ENCODE measurements at places on chromosomes 12 and 14.

DNA sequence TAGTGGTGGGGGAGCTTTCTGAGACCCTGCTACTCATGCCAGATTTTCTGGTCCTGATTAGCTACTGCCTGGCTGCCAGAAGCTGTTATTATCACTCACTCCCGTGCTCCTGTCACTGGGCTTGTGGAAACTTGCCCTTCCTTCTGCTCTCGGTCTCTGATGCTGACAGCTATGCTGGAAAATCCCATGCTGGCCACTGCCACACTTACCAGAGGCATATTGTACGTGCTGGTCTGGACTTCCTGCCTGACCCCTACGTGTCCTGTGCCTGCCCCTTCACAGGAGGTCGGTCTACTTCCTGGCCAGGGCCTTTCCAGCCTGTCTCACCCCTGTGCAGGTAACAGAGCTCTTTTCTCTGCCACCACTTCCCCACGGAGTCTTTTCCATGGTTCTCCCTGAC lies 149.4 kb upstream of the PLEKHG7 start:
- DNase-seq, result no peak

DNA sequence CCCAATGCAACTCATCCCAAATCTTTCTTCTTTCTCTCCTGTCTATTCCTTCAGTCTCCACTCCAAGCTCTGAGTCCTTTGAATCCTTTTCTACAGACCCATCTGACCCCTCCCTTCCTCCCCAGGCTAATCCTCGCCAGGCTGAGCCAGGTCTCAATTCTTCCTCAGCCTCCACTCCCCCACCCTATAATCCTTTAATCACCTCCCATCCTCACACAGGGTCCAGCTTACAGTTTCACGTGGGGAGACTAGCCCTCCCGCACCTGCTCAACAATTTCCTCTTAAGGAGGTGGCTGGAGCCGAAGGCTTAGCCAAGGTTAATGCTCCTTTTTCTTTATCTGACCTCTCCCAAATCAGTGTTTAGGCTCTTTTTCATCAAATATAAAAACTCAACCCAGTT lies 63.8 kb downstream of the MOK start:
- DNase-seq, result no peak

DNA sequence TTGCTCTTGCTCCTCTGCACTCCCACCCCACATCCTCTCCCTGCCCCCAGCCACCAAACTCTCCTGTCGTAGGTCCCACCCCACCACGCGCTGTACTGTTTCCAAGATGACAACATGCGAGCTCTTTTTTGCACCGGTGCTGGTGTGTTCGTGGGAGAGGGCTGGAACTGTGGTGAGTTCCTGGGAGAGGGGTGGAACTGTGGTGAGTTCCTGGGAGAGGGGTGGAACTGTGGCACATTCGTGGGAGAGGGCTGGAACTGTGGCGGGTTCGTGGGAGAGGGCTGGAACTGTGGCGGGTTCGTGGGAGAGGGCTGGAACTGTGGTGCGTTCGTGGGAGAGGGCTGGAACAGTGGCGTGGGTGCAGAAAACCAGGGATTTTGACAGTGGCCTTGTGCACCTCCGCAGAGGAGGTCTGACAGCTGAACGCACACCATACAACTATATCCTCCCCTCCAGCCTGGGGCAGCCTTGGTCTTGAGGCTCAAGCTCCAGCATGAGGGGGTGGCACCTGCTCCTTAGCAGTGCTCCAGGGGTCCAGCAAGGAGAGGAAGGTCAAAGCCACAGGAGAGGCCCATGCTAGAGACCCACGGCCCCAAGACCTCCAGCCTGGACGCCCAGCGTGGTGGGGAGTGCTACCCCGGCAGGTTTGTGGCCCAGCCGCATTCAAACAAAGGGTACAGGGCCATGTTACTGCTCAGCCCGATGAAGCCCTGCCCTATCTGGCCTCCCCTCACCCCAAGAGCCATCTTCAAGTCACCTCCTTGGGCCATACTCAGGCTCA lies 50.1 kb downstream of the ACTN1 start:
- no peak for DNase-seq

GRCh38 chr12:113457710-113458109 lies 14.0 kb downstream of the LHX5 start:
- no peak for DNase-seq

- DNase-seq, result no peak
Observed at GRCh38 chr12:126704609-126705008, 1562.4 kb upstream of the TMEM132C start.

DNA sequence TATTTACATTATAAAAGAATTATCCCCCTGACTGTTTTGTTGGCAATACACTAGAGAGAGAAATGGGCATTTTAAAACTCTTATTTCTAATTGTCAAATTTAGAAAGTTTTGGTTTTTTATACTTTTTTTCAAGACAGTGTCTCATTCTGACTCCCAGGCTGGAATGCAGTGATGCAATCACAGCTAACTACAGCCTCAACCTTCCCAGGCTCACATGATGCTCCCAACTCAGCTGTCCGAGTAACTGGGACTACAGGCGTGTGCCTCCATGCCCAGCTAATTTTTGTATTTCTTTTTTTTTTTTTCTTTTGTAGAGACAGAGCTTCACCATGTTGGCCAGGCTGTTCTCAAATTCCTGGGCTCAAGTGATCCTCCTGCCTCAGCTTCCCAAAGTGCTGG lies 8.3 kb upstream of the OR11H6 start:
- no peak for DNase-seq

DNA sequence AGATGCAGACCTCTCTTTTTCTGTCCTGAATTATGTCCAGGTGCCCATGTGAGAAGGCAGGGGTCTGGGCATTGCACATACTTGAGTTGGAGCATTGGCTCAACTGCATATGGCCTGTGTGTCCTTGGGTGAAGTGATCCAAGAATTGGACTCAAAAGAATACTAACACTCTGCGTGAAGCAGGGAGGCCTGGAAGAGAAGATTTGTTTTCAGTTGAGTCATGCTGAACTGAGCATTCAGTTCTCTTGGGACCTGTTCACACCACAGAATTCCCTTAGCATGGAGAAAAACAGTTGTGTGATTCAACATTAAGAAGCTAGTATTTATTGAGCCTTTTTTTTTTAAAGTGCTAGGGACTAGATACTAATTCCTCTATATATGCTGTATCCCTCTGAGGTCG lies 164.7 kb upstream of the TBX3 start:
- DNase-seq, result no peak

DNA sequence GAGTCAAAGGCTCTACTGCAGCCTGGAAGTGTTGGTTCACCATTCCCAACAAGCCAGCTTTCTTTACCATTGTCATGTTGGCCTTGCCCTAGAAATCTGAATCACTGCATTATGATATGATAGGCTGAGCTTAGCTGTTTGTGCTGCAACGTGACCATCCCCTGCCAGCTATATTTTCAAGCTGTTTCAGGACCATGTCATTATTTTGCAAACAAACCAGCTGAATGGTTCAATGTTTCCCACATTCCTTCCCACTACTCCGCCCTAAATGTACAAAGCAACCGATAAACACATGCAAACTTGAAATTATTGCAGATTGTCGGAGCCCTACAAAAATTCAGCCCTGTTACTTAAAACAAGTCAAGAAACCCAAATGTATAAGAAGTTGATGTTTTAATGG lies 136.1 kb downstream of the KICS2 start:
- no peak for DNase-seq

DNA sequence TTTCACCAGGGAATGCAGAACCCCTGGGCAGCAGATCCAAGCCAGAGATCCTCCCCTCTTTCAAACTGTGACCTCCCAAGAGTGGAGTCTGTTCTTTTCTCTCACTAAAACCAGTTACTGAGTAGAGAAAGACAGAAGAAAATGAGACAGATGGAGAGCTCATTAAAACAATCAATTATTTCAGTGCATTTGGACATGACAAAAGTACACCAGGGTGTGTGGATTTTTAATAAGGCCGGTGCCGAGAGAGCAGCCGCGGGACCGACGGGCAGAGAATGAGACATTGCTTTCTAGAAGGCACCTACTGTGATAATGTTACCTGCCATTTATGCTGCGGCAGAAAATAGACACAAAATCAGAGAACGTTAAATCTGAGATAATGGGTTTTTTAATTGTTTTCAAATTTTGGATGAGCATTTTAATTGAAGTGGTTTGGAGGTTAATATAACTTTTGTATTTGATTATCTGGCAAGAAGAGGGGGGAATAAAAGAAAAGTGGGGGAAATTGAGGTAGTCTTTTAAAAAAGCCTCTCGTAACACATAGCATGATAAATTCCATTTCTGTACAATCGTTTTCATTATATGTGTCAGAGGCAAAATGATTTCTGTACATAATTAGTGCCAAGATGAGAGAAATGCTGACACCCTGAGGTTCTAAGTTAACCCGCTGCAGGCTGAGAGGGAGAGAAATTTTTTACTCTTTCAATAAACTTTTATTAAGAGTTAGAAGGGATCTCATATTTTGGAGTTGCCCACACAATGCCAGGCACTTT lies 70.8 kb downstream of the HSPB8 start:
- DNase-seq, result no peak

GRCh38 chr14:99199846-99200653 lies 71.9 kb downstream of the BCL11B start:
- DNase-seq, result no peak

GRCh38 chr14:30063746-30064145 lies 136.1 kb upstream of the PRKD1 start:
- DNase-seq, result no peak

DNA sequence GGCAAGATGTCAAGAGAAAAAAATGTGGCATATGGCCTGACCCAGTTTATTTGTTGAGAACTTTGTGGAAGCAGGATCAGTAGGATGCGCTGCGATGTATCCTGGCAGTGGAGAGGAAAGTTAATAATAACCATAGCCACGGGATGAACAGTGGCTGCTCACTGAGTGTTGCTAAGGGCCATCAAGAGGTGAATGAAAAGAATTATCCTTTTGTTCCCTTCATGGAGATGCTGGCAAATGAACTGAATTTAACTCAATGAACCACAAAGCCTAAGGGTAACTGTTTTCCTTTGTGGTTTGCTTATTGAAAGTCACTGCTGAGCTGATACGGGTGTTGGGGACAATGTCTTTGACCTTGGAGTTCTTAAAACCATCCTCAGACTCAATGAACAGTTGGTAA lies 476.5 kb downstream of the APAF1 start:
- DNase-seq, result no peak

DNA sequence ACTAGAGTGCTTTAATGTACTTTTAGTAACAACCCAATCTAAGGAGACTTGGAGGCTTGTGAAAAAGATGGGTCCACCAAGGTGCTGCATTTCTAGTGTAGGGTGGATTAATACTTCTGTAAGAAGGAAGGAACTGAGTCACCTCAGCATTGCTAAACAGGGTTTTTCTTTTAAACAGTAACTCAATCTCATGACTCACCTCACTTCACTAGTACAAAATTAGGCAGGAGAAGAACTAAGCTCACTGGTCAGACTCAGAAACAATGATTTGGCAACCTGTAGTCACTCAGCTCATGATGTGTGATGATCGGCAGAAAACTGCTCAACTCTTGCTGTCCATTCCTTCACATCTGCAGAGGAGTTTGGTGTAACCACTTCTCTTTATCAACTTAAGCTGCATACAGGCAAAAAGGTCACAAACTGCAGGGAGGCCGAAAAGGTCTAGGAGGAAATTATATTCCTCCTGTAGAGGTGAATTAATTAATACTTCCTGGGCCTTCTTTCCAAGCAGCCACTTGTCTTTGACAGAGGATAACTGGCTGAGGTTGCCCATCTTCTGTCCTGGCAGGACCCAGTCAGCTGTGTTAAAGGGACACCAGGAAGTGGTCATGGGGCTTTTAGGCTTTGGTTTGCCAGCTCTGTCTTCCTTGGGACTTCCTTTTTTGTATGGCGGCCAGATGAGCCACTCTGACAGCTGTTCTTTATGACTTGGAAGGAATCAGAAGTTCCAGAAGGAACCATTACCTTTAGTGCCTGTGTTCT lies 466.9 kb downstream of the FUT8 start:
- DNase-seq, result no peak

- DNase-seq, result no peak
Observed at GRCh38 chr14:66662374-66662773, 154.4 kb downstream of the GPHN start.

DNA sequence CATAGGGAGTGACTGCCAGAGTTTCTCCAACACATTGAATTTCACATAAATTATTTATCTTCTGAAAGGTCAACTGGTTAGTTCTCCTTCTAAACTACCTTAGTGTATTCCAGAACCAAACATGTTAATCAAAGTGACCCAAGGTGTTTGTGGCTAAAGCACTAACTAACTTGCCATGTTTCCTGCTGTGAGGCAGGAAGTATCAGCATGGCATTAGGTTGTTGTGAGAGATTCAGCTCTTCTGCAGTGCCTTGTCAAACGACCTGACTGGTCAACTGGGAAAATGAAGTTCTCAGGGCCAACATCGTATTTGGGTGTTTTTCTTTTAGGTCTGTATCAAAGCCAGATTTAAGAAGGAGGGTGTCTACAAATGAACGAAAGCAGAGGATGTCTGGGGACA lies 448.1 kb downstream of the APAF1 start:
- no peak for DNase-seq

DNA sequence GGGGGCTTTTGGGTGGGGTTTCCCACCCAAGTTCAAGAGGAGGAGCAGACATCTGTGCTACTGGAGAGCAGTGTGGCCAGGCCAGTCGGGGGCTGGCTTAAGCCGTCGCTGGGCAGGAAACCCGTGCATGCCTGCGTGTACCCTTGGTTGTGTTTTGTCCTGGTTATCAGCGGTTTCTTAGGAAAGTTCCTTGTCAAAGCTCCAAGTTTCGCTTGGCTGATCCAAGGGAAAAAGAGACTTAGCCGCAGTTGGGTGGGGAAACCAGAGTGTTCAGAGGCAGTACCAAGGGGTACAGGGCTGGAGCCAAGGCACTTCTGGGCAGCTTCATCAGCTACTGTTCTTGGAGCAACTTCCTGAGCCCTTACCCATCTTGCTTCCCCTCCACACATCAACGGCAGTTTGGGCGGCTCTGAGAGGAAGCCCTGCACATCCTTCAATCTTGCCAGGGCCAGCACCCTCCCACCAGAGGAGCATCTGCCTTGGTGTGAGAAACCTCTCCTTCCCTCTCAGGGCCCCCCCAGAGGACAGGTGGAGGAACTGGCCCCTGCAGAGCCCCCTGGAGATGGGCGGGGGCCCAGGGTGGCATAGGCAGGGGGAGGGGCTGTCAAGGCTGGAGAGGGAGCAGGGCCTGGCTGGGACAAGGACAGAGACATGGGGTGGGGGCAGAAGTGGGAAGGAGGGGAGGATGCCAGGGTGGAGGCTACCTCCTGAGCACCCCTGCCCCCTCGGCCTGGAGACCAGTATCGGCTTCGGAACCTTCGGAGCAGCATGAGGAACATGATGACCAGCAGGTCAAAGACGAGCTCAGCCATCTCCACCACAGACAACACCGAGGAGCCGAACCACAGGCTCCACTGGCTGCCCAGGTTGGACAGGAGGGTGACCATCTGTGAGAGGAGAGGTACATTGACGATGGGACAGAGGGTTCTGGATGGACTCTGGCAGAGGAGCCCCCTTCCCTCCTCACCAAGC lies 5.8 kb upstream of the TNFRSF1A start:
- DNase-seq, result no peak

GRCh38 chr14:21038441-21039422 lies 3.4 kb upstream of the RNASE7 start:
- DNase-seq, result no peak

GRCh38 chr12:94180558-94181296 lies 32.4 kb downstream of the PLXNC1 start:
- no peak for DNase-seq

GRCh38 chr14:57547131-57547530 lies 53.5 kb upstream of the CCDC198 start:
- no peak for DNase-seq

GRCh38 chr12:49936925-49937324 lies 13.6 kb upstream of the AQP2 start:
- no peak for DNase-seq

All from activated naive CD4-positive, alpha-beta T cell (primary cell).